ENCODE measurements at places on chromosomes 1 and 21.

DNA sequence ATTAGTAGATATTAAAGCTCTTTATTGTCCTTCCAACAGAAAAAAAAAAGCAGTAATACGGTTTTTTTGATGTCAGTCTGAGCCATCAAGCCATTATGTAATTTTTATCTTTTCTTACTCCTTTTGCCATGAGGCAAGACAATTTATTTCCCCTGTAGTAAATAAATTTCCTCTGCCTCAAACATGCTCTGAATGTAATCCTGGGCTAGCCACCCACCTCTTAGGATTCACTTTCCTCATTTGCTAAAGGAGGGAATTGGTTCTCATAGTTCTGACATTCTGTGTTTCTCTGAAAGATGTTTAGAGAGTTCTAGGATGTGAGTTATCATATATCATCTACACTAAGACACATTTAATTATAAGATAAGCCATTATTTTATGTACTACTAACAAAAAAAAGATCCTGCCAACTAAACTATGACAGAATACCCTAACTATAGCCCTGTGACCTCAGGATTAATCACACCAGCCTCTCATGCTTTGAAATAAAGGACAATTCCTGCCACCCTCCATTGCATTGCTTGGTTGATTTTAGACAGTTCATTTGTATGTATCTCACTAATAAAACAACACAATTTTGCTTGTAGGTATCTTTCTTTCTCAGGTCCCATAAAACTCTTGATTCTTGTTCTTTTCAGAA is 34.0 kb upstream of the RAP1A start:
- DNase-seq = no peak

- DNase-seq = no peak
These were observed 65.2 kb downstream of the CNST start for GRCh38 chr1:246631426-246631825.

GRCh38 chr1:111474106-111474505 is 322 bp downstream of the C1orf162 start:
- no peak for DNase-seq

- DNase-seq = no peak
These were observed 6.8 kb downstream of the SEMA4A start for GRCh38 chr1:156160000-156160742.

GRCh38 chr1:95086949-95087533 is 14.3 kb upstream of the ALG14 start:
- DNase-seq = no peak

GRCh38 chr1:41591891-41592290 is 107.4 kb upstream of the EDN2 start:
- DNase-seq = no peak

DNA sequence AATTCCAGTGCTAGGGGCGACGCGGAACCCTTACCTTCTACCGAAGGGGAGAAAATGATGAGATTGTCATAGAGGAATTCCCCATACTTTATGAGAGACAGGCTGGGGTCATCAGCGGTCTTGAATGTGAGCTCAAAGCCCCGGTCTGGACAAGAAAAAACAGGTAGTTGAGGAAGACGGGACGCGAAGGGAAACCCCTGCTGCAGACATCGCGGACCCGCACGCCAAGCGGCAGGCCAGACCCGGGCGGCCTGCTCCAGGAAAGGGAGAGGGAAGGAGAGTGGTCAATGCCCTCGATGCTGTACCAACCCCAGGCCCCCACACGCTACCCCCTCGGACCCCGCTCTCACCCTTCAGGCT is 342 bp downstream of the DDOST start:
- no peak for DNase-seq

- DNase-seq = no peak
These were observed 220.0 kb downstream of the FGGY start for GRCh38 chr1:59516881-59517280.

DNA sequence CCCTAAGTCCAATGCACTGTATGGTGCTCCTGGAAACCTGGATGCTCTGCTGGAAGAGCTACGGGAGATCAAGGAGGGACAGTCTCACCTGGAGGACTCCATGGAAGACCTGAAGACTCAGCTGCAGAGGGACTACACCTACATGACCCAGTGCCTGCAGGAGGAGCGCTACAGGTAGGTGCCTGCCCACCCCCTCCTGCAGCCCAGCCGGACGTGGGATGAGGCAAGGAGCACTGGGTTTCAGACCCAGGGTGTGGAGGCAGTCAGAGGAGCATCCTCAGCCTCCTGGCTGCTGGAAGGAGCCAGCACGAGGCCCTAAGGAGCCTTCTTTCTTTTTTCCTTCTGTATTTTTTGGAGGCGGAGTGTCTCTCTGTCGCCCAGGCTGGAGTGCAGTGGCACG is 42.0 kb downstream of the TMCC2 start:
- DNase-seq = no peak

DNA sequence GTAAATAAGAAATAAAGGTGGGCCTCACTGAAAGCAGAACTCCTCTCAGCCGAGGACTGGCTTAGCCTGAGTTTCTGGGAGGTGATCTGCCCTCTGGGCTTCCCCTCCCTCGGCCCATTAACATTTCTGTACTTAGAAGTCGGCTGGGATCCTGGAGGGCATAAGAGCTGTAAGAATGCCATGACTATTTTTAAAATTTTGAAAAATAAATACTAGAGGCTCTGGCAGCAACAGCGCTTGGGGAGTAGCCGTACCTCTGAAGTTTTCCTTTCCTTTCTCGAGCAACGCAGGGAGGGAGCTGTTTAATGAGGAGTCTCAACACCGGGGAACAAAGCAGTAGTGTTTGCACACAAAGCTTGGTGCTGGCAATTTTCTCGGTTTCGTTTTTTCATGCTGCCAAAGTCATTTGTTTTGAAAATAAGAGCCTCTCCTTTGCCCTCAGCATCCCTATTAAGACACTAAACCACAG is 498.7 kb downstream of the SMYD3 start:
- DNase-seq = no peak

DNA sequence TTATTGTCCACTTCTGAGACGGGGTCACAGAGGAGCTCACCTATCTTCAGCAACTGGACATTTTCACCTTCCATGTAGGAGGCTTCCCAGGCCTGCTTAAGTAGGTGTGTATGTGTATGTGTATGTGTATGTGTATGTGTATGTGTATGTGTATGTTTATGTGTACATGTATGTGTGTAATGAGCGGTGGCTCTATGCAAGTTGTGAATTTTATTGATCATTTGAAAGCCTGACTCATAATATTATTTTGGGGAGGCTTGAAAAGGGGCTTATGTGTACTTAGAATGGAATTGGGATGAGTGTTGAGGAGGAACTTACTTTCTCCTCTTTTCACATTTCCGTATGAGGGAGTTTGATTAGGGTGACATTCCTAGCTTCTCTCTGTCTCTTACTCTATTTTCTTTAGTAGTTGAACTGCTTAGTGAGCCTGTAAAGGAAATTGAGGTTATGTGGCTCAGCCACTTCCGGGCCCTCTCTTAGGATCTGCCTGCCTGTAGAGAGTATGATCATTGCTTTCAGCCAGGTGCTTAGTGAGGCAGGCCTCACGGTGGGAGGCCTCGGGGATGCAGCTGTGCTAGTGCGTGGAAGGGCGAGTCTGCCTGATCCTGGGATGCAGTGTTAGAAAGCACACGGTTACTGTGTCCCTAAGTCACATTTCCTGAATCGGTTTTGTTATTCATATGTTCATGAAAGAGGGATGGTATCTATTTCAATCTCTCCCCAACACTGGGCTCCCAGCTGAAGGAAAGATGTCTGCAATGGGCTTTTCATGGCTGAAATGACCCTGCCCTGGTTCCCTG is 61.0 kb downstream of the IER5 start:
- no peak for DNase-seq

- DNase-seq = no peak
These were observed 6.9 kb upstream of the MX1 start for GRCh38 chr21:41418956-41419680.

- no peak for DNase-seq
These were observed 220.8 kb upstream of the KIAA0040 start for GRCh38 chr1:175413367-175413766.

- DNase-seq = no peak
These were observed 19.2 kb downstream of the PKP1 start for GRCh38 chr1:201302163-201303152.

- DNase-seq = no peak
These were observed 7.3 kb downstream of the SLC44A3 start for GRCh38 chr1:94827434-94827833.

Data from D721Med (cell line).